Right forelimb (tissue), 1 donor: ENCODE measurements at places on chromosomes 4 and X.

DNA sequence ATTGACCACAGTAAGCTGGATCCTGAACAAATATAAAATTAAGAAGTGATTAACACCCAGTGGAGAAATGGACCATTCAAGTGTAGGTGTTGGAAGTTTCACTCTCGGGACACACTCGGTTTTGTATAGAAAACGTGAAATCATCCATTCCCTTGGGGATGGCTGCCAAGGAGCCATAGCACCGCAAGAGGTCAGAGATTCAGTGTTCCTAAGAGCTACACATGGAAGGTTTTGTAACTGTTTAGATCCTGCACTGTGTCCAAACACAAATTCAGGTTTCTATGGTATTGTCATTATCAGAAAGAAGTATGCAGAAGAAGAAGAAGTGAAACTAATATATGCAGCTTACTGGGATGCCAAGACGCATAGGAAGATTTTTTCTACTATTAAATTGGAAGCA lies 281.0 kb downstream of the LDB2 start:
- no peak for DNase-seq

DNA sequence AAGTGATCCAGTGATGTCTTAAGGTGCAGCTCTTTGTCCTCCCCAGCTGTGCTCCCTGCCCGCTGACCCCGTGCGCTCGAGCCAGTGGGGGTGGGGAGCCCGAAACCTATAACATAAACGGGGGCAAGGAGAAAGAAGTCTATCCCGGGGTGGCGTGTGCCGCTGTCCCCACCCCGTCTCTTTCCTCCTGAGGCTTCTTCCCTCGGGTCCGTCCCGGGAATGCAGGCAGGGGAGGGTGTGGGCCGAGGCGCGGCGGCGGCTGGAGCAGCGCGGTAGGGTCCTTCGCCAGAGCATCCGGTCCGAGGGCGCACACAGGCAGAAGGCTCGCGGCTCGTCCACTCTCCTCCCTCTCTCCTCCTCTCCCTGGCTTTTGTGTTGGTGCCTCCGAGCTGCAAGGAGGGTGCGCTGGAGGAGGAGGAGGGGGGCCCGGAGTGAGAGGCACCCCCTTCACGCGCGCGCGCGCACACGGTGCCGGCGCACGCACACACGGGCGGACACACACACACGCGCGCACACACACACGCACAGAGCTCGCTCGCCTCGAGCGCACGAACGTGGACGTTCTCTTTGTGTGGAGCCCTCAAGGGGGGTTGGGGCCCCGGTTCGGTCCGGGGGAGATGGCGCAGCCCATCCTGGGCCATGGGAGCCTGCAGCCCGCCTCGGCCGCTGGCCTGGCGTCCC lies at the start of gene RAB33A:
Gene RAB33A, plus strand, starts transcription at position 517 of the 681 bp plus-strand sequence. Its CDS starts 101 bp downstream, at position 618.
- peak; percentile 46 for DNase-seq

DNA sequence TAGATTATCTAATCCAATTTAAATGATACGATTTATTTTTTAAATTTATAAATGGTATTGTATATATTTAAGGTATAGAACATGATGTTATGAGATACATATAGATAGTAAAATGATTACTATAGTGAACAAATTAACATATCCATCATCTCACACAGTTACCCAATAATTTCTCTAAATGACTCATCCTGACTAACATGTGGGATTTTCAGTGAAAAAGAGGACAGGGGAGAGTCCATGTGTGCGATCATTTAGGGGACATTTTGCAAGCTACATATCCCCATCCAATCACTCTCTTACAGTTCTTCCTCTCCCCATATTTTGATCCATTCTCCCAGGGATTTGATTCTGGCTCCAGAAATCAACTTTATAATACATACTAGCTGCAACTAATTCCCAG lies 88.2 kb downstream of the ABCB7 start:
- no peak for DNase-seq

- no peak for DNase-seq
Measured at GRCh38 chrX:43974741-43975465, 1.7 kb upstream of the NDP start.

DNA sequence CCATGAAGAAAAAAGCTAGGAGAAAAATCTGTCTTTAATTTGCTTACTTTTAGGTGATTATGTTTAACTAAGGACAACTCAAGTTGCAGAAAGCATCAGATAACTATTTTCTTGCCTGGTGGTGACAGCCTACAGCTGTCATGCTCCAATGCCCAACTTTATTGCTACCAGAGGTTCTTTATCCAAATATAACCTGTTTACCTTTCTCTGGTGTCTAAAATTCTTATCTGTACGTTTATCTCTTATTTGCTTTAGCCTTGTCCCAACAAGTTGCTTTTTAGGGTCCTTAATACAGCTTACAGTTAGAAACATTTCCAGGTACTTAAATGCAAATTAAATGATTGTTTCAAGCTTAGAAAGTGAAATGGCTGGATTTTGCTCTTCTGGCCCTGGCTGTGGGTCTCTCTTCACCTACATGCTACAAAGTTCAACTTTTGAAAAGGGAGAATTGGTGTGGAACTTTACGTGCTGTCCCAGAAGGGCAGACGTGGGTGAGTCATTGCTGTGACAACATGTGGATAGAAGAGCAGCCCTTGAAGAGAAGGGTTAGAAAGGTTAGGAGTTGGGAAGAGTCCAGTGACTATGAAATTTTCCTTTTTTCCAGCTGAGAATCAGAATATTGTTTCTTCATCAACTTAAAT lies 60.7 kb downstream of the HPGD start:
- DNase-seq, result no peak

- no peak for DNase-seq
Measured at GRCh38 chr4:137536789-137537561, 4.7 kb upstream of the PCDH18 start.

DNA sequence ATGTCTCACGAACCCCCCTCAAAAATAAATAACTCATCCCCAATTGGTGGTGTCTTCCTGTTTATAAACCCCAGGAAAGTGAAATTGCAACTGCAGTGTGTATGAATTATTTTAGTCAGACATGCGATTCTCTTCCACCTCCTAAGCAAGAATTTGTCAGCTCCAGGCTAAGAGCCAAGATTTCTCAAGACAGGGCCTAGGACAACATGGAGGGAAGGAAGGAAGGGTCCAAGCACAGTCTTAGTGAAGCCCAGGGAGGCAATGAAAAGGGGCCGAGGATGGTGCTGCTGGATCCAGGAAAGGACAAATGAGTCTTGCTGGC lies 20.0 kb downstream of the SH3KBP1 start:
- DNase-seq, result no peak

GRCh38 chr4:179601671-179602070 lies 2159.4 kb upstream of the AGA start:
- DNase-seq, result no peak

DNA sequence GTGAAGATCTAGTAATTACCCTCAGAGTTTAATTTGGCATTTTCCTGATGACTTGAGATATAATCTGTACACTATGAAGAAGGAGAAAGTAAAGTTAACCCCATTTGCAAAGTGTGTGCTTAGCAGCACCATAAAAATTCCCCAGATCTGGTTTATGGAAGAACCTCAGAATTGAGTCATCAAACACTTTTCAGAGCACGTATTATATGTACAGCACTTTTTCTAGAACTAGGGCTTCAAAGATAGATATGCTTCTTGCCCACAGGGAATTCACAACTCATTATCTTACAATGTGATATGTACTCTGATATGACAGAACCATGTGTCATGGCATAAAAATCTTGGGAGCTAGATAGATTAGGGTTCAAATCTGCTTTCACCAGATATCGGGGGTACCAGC lies 150.9 kb downstream of the SLC10A7 start:
- no peak for DNase-seq

DNA sequence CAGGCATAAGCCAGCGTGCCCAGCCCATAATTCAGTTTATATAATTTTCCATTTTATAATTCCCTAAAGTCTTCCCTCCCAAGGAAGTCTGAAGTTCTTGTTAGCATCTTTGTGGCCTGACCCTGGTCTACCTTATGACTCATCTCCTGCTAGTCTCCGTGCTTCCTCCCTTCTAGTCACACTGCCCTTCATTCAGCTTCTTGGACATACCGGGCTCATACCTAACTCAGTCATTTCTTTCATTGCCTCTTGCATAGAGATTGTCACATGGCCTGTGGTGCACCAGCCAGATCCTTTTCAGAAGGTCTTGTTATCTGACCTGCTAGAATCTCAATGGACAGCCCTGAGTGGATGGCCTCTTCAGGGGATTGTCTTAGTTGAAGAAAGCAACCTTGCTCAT lies 22.8 kb upstream of the MAML3 start:
- DNase-seq, result no peak

- DNase-seq, result no peak
Measured at GRCh38 chr4:122968227-122968812, 45.9 kb upstream of the NUDT6 start.

DNA sequence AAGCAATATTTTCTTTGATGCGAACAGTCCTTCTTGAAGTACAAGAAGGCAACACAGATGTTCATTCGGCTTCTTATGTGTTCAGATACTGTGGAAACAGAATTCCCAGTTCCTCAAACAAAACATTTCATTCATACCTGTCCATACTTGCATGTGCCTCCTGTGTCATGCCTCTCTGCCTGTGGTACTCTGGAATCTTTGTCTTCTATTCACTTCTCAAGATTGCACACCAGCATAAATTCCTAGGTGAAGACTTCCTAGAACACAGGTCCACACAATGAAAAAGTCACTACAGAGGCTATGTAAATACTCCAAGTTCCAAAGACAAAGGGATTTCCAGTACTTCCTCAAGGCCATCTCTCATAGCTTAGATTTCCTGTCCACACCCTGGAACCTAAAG lies 367.2 kb downstream of the AFF2 start:
- DNase-seq, result no peak

GRCh38 chrX:118853596-118853995 lies 30.0 kb downstream of the ZCCHC12 start:
- no peak for DNase-seq

GRCh38 chr4:3868211-3869173 lies 102.3 kb downstream of the ADRA2C start:
- DNase-seq, result peak; percentile 47

DNA sequence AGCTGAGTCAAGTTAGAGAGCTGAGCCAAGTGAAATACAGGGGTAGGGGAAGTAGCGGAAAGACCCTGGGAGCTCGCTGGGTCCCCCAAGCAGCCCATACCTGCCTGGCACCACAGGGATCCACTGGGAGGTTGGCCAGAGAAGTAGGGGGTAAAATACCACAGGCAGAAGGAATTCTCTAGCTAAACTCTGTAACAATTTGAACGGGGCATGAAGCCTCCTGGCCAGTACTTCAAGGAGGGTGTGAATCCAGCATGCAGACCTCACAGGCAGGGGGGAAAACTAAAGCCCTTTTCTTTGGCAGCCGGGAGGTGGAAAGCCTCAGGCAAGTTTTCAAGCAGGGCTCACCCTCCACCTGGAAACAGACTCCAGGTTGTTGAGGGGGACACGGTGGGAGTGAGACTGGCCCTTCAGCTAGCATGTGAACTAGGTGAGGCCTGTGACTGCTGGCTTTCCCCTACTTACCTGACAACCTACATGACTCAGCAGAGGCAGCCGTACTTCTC lies 3.7 kb upstream of the UGT2A1 start:
- DNase-seq, result no peak

DNA sequence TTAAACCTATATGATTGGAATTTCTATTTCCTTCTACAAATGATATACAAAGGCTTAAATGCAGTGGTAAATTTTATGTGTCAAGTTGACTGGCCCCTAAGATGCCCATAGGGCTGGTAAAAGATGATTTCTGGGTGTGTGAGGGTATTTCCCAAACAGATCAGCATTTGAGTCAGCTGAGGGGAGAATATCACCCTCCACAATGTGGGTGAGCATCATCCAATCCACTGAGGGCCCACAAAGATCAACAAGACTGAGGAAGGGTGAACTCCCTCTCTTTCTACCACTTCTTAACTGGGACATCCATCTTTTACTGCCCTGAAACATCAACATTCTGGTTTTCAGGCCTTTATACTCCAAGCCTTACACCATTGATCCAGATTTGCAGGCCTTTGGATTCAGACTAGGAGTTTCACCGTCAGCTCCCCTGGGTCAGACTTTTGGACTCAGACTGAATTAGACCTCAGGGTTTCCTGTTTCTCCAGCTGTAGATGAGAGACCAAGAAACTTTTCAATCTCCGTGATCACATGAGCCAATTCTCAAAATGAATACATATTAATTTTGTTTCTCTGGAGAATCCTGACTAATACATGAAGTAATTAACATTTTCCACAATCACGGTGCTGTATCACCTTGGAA lies 1020.7 kb upstream of the SLIT2 start:
- DNase-seq, result no peak

- no peak for DNase-seq
Measured at GRCh38 chr4:48991357-48991756, 5.3 kb downstream of the CWH43 start.

- DNase-seq, result no peak
Measured at GRCh38 chr4:136992032-136992431, 540.3 kb downstream of the PCDH18 start.

- DNase-seq, result no peak
Measured at GRCh38 chr4:30962939-30963338, 242.8 kb downstream of the PCDH7 start.

- DNase-seq, result no peak
Measured at GRCh38 chr4:53705151-53705764, 114.0 kb upstream of the LNX1 start.

GRCh38 chr4:109622626-109623025 lies 62.6 kb downstream of the MCUB start:
- no peak for DNase-seq

DNA sequence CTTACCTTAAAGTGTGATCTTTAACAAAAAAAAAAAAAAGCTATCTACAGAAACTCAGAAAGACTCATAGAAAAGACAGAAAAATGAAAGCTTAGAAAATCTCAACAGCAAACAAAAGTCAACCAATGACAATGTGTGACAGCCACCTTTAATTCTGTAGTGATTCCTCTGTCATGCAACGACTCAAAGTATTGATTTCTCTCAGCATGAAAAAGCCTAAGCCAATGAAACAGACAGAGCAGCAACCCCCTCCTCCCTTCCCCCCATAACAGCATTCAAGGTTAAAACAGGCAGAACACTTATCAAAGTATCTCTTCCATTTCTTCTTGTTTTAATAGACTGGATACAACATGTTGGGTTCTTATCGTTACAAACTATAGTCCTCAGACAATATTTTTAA lies 112.5 kb downstream of the MAB21L2 start:
- no peak for DNase-seq

DNA sequence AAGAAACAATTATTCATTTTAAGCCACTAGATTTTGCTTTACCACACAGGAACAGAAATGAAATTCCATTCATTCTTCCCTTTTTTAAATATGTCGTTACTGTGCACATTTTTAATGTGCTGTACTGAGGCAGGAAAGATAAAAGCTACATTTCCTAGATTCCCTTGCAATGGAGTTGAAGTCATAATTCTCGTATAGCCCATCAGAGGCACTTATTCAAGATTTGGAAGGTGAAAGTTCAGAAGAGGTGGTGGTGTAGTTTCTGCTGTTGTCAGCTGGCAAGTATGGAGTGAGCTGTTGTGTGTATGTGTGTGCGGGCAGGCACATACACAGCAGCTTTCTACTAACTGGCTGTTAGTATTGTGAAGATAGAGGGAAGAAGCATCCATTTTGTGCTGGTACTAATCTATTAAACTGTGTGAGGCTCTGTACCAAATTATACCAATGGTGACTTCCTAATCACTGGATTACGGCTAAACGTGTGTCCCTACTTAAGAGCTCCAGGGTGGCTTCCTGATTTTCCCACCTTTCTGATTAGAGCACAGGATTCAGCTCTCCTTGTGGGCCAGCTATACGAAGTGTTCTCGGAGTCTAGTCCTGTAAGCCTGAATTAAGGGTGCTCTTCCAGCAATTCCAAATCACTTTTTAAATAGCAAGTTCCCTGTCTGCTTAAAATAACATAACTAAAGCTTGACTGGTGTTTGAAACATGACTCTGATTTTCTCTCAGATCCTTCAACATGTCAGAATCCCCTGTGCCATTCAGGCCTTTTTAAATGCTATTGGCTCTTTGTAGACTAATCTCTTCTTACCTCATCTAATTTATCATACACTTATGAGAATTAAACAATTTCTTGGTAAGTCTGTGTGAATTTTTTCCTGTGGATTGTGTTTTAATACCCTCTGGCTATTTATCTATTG lies 43.8 kb downstream of the PDS5A start:
- no peak for DNase-seq
